ENCODE measurements at places on chromosomes 2 and 18.

DNA sequence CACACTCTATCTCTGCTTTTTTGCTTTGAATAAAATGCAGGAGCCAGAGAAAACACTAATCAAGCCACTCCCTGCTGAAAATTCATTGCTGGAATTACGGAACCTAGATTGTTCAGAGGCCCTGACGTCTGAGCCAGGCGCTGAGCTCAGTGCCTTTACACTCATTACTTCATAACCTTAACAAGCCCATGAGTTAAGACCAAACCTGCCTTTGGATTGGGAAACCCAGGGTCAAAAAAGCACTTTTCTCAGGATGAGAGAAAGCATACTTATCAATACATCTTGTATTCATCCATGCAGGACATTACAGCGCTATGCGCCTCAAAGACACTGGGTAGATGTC is 762 bp downstream of the INO80C start:
- no peak for DNase-seq

- DNase-seq = no peak
Observed at GRCh38 chr2:109055435-109055834, 66.4 kb upstream of the EDAR start.

DNA sequence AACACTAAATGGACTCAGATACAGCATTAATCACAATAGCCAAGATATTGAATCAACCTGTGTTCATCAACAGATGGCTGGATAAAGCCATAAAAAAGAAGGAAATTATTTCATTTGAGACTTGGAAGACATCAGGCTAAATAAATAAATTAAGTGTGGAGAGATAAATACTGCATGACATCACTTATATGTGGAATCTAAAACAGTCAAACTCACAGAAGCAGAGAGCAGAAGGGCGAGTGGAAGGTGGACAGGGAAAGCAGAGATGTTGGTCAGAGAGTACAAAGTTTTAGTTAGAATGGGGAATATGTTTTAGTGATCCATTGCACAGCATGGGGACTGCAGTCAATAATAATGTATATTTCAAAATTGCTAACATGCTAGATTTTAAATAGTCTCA is 207.2 kb downstream of the VAPA start:
- no peak for DNase-seq

DNA sequence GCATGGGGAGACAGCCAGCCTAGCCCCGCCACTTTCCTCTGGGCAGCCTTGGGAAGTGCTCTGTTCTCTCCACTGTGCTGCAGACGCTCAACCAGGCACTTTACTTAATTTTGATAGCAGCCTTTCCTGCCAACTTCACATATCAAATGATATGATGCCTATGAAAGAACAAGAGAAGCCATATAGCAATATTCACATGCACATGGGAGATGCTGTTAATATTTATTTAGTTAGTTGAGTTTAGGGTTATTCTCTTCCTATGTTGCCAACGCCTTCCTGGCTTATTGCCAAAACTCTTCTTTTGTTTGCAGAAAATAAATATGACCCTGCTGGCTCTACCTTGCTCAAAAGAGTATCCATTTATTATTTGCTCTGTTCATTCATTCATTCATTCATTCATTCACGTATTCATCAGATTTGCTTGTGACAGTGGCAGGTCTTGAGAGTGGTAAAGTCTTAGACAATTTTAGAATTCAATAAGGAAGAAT is 99.3 kb downstream of the GATA6 start:
- no peak for DNase-seq

DNA sequence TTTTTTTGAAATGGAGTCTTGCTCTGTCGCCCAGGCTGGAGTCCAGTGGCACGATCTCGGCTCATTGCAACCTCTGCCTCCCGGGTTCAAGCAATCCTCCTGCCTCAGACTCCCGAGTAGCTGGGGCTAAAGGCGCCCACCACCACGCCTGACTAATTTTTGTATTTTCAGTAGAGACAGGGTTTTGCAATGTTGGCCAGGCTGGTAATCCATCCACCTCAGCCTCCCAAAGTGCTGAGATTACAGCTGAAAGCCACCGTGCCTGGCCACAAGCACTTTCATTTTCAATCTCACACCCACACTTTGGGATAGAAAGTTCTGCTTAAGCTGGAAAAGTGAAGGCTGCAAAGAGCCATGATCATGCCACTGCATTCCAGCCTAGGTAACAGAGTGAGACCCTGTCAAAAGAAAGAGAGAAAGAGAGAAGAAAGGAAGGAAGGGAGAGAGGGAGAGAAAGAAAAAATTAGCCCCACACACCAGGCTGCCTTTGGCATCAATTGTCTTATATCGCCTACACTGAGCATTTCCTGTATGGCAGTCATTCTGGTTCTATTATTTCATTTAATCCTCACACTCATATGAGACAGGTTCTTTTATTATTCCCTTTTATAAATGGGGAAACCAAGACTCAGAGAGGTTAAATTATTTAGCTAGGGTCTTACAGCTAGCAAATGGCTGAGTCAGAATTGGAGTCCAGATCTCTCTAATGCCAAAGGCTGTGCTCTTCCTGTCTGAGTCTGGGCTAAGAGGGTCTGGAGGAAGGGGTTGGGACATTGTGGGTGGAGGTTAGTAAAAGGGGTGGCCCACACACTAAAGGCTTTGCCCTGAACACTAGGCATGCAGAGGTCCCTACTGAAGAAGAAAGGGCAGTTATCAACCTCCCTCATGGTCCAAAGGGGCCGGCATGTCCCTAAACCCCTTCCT is 37.9 kb upstream of the PKDCC start:
- DNase-seq = no peak

GRCh38 chr2:186757009-186757408 is 63.1 kb downstream of the FAM171B start:
- no peak for DNase-seq

GRCh38 chr2:183224948-183225347 is 100.7 kb downstream of the NUP35 start:
- DNase-seq = no peak

GRCh38 chr18:80106482-80107051 is 2.5 kb upstream of the ADNP2 start:
- DNase-seq = no peak

GRCh38 chr2:241437179-241437578 is 71.2 kb downstream of the STK25 start:
- DNase-seq = no peak

- DNase-seq = no peak
Observed at GRCh38 chr2:128494640-128495321, 176.1 kb upstream of the HS6ST1 start.

DNA sequence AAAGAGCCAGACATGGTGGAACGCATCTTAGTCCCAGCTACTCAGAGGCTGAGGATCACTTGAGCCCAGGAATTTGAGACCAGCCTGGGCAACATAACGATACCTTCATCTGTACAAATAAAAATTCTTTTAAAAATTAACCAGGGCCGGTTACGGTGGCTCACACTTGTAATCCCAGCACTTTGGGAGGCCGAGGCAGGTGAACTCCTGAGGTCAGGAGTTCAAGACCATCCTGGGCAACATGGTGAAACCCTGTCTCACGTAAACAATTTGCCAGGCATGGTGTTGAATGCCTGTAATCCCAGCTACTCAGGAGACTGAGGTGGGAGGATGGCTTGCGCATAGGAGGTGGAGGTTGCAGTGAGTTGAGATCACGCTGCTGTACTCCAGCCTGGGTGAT is 25.8 kb upstream of the KCNG3 start:
- DNase-seq = no peak

DNA sequence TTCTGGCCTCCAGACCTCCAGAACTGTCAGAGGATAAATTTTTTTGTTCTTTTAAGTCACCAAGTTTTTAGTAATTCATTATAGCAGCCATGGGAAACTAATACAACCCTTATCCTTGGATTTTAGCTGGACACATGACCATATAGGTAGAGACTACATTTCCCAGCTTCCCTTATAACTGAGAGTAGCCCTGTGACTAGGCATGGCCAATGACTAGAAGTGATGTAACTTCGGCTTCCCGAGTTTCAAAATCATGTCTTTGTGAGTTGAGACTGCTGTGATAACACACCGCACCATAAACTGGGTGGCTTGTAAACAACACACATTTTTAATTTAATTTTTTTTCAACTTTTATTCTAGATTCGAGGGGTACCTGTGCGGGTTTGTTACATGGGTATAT is 134.0 kb upstream of the SERTAD2 start:
- no peak for DNase-seq

GRCh38 chr2:134592377-134592776 is 126.4 kb downstream of the TMEM163 start:
- DNase-seq = no peak

- DNase-seq = no peak
Observed at GRCh38 chr2:100766806-100767205, 53.1 kb upstream of the NPAS2 start.

- DNase-seq = no peak
Observed at GRCh38 chr2:129274038-129274415, 705.4 kb upstream of the RAB6C start.

GRCh38 chr2:127407661-127408003 is 10.6 kb upstream of the PROC start:
- no peak for DNase-seq

GRCh38 chr18:26309281-26309680 is 83.0 kb downstream of the TAF4B start:
- DNase-seq = no peak

GRCh38 chr2:177171418-177171865 is 41.2 kb upstream of the HNRNPA3 start:
- DNase-seq = no peak

DNA sequence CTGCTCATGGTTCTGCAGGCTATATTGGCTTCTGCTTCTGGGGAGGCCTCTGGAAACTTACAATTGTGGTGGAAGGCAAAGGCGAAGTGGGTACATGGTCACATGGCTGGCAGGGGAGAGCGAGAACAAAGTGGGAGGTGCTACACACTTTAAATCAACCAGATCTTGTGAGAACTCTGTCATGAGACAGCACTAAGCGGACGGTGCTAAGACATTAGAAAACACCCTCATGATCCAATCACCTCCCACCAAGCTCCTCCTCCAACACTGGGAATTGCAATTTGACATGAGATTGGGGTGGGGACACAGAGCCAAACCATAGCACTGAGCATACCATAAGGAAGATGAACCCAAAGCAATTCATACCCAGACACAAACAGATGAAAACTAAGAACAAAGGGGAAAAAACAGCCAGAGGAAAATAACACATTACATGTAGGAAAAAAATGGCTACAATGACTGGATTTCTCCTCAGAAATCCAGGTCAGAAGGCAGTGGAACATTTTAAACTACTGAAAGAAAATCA is 31.1 kb upstream of the INO80C start:
- DNase-seq = no peak

GRCh38 chr2:199216253-199216652 is 241.5 kb downstream of the SATB2 start:
- DNase-seq = no peak

DNA sequence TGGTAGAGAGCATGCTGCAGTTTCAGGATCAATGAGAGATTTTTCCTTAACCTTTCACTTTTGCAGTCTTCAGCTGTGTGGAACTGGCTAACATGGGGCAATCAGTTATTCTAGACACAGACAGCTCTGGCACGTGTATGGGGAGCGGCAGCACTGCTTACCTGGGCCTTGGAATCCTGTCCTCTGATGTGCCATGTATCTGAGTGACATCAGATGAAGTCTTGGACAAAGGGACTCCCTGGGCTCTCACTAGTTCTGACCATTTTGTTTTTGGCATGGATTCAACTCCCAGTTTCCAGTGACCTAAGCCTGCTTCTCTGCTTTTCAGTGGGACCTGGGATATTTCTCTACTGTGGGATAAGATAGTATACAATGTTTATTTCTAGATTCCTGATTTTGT is 54.3 kb downstream of the RNF144A start:
- DNase-seq = no peak

DNA sequence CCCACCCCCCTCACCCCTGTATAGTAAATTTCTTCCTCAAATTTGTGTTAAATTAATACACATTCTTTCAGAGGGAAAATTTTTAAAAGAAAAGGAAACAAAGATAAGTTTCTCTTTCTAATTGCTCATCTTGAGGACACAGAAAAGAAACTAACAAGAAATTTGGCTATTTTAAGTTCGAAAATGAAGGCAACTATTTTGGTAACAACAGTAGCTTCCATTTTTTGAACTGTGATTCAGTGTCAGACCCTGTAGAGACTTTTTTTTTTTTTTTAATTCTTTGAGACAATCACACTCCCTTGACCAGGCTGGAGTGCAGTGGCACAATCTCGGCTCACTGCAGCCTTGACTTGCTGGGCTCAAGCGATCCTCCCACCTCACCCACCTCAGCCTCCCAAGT is 194.9 kb downstream of the SS18 start:
- no peak for DNase-seq

DNA sequence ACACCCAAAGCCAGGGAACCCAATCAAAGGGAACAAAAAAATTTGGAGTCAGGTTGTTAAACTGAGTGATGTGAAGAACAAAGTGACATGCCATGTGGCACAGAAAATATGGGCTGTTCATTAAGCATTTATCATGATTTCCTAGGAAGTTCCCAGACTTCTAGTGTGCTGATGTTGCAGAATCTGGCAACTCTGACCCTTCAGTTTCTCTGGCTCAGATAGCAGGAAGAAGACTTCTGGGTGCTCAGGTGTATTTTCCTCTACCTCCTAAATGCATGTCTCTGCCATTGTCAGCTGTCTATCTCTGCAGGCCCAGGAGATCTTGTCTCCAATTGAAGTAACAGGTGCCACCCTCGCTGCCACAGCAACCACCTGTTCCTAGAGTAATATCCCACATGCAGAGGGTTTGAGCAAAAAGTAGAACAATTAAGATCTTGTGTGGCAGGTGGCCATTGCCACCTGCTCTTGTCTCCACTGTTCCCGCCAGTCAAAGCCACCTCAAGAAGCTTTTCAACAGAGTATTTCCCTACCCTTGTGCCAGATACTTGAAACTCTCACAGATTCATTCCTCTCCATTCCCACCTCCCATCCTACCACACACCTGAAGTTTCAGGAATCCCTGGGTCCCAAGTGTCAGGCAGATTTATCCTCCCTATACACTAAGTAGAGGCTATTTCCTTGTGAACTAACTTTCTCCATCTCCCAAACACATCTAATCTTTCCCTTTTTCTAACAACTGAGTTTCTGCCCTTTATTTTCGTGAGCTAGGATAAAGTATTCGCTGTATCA is 533.7 kb upstream of the CHAC2 start:
- DNase-seq = no peak

DNA sequence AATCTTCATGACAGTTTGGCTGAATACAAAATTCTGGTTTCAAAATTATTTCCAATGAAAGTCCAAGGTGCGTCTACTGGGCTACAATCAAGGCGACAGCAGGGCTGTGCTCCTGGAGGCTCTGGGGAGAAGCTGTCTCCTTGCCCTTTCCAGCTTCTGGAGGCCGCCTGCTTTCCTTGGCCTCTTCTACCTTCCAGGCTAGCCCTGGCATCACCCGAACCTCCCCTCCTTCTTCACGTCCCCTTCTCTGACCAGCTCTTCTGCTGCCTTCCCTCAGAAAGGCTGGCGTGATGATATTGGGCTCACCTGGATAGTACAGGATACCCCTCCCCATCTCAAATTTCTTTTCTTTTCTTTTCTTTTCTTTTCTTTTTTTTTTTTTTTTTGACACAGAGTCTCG is 115.5 kb downstream of the KCNF1 start:
- DNase-seq = no peak

- DNase-seq = no peak
Observed at GRCh38 chr18:7273301-7273921, 42.5 kb downstream of the LRRC30 start.

- DNase-seq = no peak
Observed at GRCh38 chr2:69456950-69457445, 19.8 kb upstream of the NFU1 start.

GRCh38 chr18:48790869-48791635 is 159.7 kb downstream of the SMAD7 start:
- no peak for DNase-seq

- DNase-seq = no peak
Observed at GRCh38 chr2:136818839-136819238, 53.5 kb downstream of the THSD7B start.

- DNase-seq = no peak
Observed at GRCh38 chr2:58562276-58562675, 321.2 kb upstream of the FANCL start.

Measured in stimulated activated CD8-positive, alpha-beta memory T cell treated with anti-CD3 and anti-CD28 coated beads, Interleukin-15, amount 100 ng/mL, for 24 hours (primary cell).